ENCODE measurements at places on chromosomes 2 and 18.

DNA sequence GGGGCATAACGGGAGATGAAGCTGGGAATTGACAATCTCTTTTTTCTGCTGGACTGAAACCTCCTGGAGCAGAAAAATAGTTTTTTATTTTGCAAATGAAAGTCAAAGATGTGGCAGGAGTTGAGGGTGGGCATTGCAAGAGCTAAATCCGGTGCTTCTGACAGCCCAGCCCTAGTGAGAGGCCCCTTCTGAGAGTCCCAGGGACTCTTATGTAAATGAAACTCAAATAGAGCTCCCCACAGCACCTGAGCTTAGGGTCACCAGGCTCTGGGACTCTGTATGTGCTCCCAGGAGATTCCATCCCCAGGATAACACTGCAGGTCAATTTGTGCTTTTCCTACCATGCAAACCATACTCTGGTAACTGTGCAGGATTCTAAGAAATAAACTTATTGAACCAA is 192.8 kb downstream of the ANKRD30B start:
- DNase-seq, result no peak

- no peak for DNase-seq
Observed at GRCh38 chr18:72119082-72119481, 425.1 kb downstream of the CBLN2 start.

GRCh38 chr2:95303191-95303919 is 6.2 kb downstream of the KCNIP3 start:
- no peak for DNase-seq

DNA sequence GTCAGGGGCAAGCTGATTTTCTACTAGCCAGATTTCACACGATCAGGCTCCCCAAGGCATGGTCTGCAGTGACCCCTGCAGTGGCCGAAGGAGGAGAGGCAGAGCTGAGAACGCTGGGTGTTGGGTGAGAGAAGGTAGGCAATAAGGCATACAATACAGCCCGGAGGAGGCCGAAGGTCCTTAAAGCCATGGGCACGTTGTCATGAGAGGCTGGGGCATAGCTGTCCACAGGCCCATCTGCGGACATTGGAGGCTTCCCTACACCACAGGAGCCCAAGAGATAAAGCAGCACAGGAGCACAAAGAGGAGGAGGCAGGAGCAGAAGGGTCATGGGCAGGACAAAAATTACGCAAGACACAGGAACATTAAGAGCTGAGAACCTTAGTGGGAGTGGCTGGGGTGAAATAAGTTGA is 16.7 kb upstream of the BZW1 start:
- peak; percentile 66 for DNase-seq

DNA sequence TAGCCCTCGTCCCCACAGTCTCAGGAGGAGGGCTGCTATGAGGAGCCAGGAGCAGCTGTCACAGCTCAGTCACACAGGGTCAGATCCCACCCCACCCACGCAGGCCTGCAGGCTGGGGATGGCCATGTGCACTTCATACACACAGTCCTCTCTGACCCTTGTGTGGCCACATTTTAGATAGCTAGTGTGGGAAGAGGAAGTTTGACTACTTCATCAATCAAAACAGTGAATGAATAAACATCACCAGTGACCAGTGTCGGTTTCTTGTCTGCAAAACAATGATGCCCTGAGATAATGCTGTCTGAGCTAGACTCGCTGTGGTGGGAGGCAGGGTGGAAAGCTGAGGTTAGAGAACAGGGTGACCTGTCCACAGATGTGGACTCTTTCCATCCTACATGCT is 107.1 kb downstream of the PIEZO2 start:
- no peak for DNase-seq

DNA sequence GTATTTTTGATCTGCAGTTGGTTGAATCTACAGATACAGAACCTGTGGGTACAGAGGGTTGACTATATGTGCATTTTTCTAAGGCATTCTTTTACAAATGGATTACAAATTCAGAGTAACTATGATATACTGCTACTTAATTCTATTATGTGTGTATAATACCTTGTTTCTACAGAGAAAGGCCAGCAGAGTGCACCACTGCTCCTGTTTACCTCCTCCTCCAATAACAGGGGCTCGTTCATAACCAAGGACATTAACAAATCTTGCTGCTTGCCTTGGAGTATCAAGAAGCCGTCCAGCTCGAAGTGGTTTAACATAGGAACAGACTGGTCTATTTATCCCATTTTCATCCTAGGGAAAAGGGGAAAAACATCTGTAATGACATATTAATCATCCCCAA is 16.4 kb downstream of the CEP76 start:
- DNase-seq, result no peak

- no peak for DNase-seq
Observed at GRCh38 chr2:216621292-216621691, 11.9 kb upstream of the IGFBP2 start.

GRCh38 chr2:63399156-63399555 is 189.1 kb downstream of the WDPCP start:
- no peak for DNase-seq

DNA sequence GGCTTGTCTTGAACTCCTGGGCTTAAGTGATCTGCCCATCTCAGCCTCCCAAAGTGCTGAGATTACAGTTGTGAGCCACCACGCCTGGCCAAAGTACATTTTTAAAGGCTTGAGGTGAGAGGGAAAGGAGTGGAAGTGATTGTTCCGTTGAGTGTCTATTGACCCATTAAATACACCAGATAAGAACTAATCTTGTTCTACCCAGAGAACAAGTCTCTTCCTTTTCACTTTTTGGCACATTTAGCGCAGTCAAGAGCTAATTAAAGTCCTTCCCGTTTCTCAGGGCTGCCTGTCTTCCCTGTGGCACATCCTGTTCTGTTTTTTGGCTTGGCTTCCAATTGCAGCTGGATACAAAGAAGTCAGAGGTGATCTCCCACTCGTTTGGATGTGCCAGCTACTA is 172.3 kb downstream of the ALPK2 start:
- DNase-seq, result no peak

DNA sequence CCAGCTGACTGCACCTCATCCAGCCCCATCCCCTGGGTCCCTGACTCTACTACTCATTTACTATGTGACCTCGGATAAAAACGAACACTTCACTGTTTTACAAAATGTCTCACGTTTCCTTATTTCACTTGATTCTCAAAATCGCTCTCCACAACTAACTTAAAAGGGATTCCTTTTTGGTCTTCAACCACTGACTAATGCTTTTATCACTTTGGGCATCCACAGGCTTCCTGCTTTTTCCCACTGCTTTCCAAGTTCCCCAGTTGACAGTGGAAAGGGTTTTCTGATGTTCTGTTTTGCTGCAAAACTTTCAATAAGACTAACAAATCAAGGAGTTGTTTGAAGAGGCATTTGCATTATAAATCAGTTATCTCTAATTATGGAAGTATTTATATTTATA is 24.1 kb downstream of the EIF2AK3 start:
- no peak for DNase-seq

GRCh38 chr2:150137338-150138069 is 350.0 kb downstream of the RND3 start:
- no peak for DNase-seq

DNA sequence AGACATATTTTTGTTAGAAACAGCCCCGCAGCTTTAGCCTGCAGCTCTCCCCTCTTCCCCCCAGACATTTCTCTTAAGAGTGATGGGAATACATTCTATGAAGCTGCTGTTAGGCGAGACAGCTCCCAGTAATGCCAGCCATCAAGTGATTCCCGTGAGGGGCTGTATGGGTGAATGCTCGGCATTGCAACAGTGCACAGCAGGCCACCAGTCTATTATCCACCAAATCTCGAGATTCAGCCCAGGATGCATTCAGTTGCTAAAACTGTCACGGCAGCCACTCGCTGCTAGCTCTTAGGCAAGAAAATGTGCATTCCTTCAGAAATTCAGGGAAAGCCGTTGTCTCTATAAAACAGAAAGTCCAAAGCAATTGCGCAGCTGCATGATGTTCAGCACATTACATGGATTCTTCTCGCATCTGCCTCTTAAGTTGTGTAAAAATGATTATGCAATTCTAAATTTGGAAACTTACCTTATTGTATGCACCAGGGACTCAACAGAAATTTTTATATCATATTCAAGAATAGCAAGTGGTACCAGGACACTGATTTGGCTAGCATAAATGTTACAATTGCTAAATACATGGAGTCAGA is 211.3 kb upstream of the ARL4C start:
- DNase-seq, result no peak

DNA sequence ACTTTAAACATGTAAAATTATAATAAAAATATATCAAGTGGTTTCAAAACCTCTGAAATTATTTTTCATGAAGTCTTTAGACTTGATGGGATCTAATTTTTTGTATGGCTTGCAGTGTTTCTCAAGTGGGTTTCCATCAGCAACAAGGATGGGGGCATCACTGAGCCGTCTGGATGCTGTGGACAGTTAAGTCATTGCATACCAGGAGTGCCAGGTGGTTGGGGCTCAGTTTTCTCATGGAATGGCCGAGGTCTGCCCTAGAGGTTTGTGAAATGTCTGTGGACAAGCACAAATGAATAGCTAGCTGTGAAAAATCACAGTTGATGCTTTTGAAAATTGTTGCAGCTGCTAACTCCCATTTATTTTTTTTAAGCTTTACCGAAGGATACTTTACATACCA is 1.7 kb downstream of the PRELID3A start:
- no peak for DNase-seq
